ENCODE measurements at places on chromosomes 12 and 14. TPM values are rescaled to one million over a fixed set of nuclear protein-coding genes. Genes with fewer than 3 reads are reported as not detected.

Gene COX8C
- total RNA-seq: not detected

- DNase-seq: no peak
Observed at GRCh38 chr14:26414926-26415325, 182.9 kb downstream of the NOVA1 start.

Gene EML1
- total RNA-seq: 39.1 TPM

GRCh38 chr12:87020071-87020470 lies 763.9 kb upstream of the MGAT4C start:
- DNase-seq: no peak

Gene CAPZA3
- not detected for total RNA-seq

DNA sequence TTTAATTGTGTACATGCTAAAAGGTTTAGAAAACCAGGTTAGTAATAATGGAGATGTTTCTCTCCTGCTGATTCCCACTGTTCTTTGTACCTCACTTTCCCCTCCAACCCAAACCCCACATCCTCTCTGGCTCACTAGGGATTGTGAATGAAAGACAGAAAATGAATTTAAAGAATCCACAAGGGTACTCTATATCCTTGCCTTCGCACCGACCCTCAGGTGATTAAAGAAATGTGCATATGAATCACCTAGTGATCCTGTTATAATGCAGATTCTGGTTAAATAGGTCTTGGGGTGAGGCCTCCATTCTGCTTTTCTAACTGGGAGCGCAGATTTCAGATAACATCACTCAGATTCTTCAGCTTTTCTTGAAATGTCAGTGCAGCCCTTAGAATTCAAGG lies 84.3 kb upstream of the OTX2 start:
- DNase-seq: no peak

Gene SVOP
- total RNA-seq: 0.30 TPM

DNA sequence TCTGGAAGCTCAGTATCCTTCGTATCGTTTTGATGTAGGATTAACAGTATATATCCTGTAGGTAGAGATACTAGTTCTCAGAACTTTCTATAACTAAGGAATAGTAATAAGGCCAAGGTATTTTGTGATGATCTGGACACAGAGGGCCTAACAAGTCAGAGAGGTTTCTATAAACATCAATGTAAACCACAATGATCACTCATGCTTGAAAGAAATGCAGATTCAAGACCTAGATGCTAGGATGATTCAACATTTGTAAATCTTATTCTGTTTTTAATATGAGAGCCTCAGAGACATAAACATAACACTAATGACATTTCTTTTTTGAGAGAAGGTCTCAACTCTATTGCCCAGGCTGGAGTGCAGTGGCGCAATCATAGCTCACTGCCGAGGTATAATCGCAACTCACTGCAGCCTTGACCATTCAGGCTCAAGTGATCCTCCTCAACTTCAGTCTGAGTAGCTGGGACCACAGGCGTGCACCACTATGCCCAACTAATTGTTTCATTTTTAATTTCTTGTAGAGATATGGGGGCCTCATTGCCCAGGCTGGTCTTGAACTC lies 16.2 kb downstream of the SUPT16H start:
- DNase-seq: no peak

DNA sequence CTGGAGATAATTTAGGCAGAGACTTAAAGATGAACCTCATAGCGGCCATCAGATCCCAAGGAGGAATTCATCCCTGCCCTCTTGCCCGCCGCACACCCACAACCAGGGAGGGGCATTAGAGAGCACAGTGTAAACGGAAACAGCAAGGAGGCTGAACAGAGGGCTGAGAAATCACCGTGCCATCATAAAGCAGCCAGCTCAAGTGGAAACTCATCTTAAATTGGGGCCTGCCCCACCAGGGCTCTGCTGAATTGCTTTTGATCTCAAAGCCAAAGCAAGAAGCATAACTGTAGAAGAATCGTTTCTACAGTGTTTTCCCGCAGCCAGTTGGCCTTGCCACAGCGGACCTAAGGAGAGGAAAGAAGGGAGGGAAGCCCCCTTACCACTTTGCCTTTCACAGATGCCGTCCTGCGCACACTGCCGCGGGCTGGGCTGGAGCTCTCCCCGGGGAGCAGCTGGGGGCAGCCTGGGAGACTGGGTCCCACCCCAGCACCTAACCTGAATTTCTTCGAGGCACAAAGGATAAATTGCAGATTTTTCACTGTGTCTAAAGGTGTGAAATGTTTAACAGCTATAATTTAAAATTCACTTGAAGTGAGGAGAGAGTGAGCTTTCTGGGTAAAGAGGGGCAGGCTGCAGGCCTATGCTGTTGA lies 51.8 kb upstream of the MMP17 start:
- DNase-seq: no peak

Gene BATF
- 1.4 TPM for total RNA-seq

DNA sequence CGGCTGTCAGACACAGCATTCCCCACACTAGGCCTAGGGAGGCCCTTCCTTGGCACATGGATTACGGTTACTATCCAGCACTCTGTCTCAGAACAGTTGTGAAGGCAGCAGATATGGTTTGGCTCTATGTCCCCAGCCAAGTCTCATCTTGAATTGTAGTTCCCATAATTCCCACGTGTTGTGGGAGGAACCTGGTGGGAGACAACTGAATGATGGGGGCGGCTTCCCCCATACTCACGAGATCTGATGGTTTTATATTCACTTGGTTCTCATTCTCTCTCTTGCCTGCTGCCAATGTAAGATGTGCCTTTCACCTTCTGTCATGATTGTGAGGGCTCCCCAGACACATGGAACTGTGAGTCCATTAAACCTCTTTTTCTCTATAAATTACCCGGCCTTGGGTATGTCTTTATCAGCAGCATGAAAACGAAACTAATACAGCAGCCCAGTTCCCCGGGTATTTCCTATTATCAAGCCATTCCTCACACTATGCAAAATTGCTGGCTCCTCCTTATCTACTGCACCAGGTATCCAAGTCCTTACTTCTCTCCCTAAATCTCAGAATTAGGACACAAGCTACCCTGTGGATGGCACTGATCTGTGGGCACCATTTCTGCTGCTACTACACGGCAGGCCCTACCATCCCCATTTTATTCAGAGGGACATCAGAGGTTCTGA lies 33.3 kb downstream of the NT5DC3 start:
- DNase-seq: no peak

GRCh38 chr12:109910969-109911348 lies 10.9 kb downstream of the TCHP start:
- DNase-seq: no peak

DNA sequence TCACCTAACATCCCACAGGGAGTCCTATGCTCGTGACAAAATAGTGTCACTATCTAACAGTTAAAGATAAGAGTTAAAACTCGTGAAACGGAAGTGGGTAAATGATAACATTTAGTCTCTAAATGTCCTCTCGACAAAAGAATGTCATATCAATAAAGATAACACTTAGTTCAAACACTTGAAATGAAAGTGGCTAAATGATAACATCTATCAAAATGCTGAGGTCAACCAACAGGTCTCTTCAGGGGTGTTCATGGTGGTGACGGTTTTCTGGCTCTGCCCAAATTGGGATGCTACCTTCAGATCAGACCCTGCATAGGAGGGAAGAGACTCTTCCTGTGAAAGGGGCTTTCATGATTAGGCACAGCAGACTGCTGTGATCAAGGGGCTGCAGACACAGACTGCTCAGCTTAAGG lies 22.1 kb downstream of the IL26 start:
- no peak for DNase-seq

- DNase-seq: no peak
Observed at GRCh38 chr14:34403646-34404045, 58.4 kb downstream of the SPTSSA start.

Gene GPR65
- 1.6 TPM for total RNA-seq

Gene USP44
- 0.99 TPM for total RNA-seq

GRCh38 chr12:126807312-126807865 lies 1459.6 kb upstream of the TMEM132C start:
- no peak for DNase-seq

DNA sequence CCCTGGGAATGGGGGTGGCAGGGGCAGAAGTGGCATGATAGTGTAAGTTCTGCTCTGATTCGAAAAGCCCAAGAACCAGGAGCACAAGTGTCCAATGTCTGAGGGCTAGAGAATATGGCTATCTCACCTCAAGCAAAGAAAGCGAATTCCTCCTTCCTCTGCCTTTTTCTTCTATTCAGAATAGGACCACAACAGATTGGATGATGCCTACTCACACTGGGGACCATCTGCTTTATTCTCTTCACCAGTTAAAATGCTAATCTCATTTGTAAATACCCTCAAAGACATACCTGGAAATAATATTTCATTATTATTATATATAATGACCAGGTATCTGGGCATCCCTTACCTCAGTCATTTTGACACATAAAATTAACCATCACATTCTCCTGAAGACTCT lies 808.7 kb downstream of the NRXN3 start:
- DNase-seq: no peak

- DNase-seq: no peak
Observed at GRCh38 chr12:127943481-127944210, 323.3 kb upstream of the TMEM132C start.

DNA sequence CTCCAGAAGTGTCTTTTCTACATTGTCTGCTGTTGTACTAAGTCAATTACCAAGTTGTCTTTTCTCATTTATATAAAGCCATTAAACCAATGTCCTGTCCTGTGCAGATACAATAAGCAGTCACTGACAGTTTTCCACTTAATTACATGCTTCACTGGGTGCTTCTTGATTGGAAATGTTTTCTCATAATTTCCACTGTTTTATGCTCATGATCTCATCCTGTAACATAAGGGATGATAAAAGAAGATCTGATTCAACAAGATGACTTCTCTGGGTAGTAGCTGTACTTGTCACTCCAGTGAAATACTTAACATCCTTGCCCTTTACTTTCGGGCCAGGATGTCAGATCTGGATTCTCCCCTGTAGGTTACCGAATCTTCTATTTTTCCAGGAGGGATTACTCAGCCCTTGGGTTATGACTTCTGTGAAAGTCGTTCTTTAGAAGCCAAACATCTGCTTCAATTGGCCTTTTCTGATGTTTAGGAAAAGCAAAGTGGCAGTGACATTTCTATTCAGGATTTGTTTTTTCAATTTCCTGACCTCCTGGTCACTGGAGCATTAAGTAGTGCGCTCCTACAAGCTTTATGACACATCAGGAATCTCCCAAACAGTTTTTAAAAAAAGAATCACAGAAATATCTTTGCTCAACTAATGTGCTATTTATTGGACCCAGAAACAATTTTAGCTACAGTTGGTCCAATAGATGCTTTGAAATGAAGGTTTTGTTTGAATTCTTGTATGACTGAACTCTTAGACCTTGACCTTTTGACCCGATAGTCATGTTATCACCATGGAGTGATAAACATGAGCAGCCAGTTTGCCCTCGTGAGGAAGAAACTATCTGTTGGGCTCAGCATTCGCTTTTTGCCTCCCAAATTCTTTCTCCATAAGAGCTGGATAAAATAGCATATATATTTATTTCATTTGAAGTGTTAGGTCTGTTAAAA lies 234.5 kb upstream of the SSTR1 start:
- DNase-seq: no peak

DNA sequence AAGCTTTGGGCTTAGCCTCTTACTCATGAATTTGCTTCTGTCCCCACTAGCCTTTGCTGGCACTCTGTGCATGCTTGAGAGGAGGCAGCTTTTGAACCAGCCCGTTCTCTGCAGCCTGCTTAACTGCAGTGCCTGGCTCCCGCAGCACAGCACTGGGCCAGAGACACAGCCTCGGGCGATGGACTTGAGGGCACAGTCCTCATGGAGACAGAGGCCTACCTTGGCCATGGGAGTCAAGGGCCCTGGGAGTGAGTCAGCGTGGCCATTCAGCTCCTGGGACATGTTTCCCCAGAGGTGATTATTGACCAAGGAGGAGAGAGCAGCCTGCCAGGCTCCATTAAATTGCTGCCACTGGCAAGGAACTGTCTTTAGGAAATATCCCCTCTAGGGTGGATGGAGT lies 93.5 kb downstream of the SMOC1 start:
- no peak for DNase-seq

DNA sequence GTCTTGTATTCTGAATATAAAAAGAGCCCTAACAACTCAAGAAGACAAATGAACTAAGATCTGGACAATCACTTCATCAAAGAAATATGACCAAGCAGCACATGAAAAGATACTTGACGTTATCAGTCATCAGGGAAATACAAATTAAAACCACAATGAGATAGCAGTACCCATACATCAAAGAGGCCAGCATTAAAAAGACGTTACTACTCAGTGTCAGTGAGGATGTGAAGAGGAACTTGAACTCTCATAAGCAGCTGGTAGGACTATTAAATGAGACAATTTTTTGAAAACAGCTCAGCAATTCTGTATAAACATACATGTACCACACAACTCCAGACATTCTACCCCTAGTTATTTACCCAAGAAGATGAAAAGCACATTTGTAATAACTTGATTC lies 55.9 kb downstream of the FERMT2 start:
- no peak for DNase-seq

Gene KRT83
- 18.8 TPM for total RNA-seq

DNA sequence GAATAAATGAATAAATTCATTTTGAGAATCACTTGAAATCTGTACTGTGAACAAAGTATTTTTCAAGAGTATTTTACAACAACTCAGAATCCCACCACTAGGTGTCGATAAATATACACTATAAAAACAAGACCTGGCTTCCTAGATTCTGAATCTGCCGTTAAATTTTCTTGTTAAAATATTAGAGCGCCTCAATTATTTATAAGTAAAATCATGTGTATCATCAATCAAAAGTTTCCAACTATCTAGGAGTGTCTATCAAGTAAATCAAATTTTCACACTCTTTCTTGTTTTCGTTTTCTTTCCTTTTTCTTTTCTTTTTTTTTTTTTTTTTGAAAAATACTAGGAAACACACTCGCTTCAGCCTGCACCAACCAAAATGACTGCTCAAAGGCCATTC lies 179.2 kb upstream of the DCN start:
- peak; percentile 43 for DNase-seq

- DNase-seq: no peak
Observed at GRCh38 chr12:111753144-111753881, 13.4 kb upstream of the ALDH2 start.

- no peak for DNase-seq
Observed at GRCh38 chr12:130992979-130993538, 39.4 kb downstream of the ADGRD1 start.

- peak; percentile 49 for DNase-seq
Observed at GRCh38 chr14:95515596-95516552, 576 bp downstream of the SYNE3 start.
